ENCODE measurements at places on chromosomes 5 and 9.
A peak's percentile ranks its signal among the peaks of the same experiment; 100 is the strongest.

GRCh38 chr5:127967323-127967982, 116.1 kb upstream of the SLC12A2 start:
- DNase-seq: no peak

DNA sequence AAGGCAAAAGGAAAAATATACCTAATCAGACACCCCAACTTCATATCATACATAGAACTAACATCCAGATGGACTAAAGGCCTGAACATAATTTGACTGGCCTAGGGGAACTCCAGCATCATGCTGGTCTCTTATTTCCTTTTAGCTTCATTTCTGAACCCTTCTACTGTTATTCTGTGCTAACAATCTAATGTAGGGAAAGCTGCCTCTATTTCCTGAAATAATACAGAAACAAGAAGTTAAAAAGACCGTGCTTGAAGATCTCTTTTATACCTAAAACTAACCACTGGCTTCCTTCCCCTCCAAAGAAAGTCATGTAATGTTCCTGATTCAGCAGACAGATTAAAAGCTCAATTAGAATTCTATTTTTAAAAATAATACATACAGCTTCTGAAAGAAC, 36.7 kb downstream of the LPAR1 start:
- peak; percentile 22 for DNase-seq

DNA sequence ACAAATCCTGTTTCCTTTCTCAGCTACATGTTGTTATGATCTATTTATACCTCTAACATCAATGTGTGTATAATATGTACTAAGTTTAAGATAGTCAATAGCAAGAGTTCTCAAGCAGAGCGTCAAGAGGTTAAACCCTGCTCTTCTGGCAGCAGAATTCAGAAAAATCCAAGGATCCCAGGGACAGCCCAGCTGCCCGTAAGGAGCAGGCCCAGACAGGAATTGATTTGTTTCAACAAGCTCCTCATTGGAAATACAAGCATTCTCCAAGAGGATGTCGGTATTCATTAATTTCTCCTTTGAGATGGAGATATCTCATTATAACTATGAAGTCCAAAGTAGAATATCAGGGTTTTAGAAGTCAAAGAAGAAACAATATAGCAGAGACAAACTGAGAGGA, 14.9 kb downstream of the EFNA5 start:
- no peak for DNase-seq

- no peak for DNase-seq
Measured at GRCh38 chr9:123630233-123630632, 274.2 kb downstream of the CRB2 start.

- peak; percentile 46 for DNase-seq
Measured at GRCh38 chr9:35696520-35697215, 6.9 kb upstream of the TPM2 start.

DNA sequence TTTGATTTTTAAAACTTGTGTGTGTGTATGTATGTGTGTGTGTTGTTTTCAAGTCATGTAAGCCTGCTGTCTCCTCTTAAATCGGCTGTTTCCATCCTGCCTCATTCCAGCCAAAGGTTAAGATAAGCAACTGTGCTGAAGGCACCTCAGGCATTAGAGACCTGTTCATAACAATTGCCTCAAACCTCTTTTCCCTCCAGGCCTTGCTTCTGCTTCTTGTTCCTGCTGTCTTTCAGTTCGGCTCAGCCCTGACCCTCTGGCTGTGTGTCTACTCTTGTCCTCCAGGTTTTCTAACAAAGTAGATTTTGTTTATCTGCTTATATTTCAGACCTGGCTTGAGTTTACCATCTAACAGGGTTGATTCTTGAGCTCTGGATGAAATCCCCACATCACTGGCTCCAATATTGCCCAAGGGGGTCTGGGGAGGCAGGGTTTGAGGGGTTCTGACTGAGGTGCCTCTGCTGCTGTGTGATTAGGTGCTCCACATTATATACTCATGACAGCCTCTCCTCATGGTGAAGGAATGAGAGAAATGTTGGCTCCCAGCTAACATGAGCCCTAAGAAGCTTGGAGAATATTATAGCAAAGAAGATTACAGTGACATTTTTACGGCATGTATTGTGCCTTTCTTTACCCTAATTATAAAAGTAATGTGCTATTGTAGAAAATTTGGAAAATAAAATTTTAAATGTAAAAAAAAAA, 229.7 kb upstream of the PIK3R1 start:
- DNase-seq: no peak

- DNase-seq: no peak
Measured at GRCh38 chr5:74281166-74281565, 359.4 kb downstream of the ENC1 start.

DNA sequence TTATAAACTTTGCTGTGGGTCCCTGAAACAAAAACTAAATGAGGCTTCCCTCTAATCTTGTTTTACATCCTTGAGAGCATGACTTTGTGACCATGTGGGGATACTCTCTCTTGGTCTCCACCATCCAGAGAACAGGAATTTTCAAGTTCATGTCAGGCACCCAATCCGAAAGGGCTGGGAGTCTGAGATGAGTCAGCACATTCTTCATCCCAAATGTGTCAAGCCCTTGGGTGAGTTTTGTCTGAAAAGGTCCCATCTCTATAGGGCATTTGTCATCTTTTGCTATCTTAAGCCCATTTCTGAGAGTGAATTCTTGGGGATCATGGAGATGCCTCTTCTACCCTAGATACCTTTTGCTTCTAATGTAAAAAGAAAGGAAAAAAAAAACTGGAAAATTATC, 26.9 kb upstream of the RAPGEF6 start:
- DNase-seq: no peak

DNA sequence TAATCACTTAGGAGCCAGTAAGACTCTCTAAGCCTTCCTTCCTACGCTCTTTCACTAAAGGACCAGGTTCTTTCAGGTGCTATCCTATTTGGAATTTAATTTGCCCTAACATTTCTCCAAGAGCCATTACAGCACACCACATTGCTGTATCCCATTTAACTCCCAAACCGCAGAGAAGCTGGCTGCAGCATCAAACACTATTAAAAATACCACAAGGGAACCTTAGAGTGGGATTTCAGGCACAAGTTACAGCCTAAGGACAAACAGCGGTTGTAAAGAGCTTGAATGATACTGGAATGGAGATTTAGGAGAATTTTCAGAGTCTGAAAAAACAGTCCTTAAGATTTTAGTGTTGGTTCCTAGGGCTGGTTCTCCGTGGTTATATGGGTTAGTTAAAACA, 566.4 kb downstream of the RAB3C start:
- no peak for DNase-seq

DNA sequence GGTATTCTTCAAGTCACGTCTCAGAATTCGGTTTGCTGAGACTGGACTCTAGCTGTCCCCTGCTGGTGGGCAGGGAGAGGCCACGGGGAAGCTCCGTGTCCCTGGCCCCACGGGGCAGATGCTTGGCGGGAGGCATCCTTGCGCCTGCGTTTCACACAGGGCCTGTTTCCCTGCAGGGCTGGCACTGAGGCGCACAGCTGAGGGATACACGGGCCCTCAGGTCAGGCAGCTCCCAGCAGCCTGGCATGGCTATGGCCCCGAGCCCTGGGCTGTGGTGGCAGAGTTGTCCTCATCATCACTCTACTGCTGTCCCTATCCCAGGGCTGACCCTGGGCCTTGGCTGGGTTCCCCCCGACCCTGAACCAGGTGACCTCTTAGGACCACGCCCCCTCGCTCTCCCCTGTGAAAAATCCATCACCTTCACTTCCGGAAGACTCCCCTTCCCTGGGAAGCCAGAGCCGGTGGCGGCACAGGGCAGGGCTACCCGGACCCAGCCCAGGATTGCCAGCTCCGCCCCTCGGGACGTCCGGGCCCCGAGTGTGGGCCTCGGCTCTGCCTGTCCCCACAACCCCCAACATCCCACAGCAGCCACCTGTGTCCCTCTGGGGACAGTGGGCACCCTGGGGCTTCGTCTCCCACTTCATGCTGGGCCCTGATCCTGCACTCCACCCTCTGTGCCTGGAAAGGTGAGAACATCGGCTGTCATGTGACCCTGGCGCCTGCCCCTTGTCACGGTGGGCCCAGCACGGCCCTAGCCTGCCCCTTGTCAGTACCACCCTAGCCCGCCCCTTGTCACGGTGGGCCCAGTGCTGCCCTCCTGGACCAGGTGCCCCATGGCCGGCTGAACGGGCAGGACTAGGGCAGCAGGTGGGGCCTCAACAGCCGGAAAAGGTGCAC, 5.0 kb downstream of the DPP7 start:
- no peak for DNase-seq

- no peak for DNase-seq
Measured at GRCh38 chr9:83959061-83959460, 21.0 kb downstream of the HNRNPK start.
